ENCODE measurements at places on chromosomes 16 and 17. TPM values are rescaled to one million over a fixed set of nuclear protein-coding genes. Genes with fewer than 3 reads are reported as not detected.
A peak's percentile ranks its signal among the peaks of the same experiment; 100 is the strongest.

GRCh38 chr17:12422651-12423050, 243.0 kb upstream of the MYOCD start:
- no peak for DNase-seq

DNA sequence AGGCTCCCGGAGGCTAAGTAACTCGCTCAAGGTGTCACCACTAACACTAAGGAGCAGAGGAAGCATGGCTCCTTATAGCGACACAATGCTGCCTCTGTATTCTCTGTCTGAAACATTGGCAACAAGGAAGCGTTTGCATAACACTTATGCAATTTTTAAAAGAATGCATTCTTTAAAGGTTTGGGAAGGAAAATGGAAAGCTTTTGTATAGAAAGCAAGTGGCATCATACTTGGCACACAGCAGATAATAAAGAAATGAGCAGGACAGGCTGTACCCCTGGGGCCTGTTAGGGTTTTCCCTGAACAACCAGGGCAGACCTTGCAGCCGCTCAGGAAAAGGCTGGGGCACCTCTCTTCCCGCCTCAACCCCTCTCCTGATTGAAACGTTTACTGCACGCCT, 36.9 kb downstream of the PPL start:
- no peak for DNase-seq

DNA sequence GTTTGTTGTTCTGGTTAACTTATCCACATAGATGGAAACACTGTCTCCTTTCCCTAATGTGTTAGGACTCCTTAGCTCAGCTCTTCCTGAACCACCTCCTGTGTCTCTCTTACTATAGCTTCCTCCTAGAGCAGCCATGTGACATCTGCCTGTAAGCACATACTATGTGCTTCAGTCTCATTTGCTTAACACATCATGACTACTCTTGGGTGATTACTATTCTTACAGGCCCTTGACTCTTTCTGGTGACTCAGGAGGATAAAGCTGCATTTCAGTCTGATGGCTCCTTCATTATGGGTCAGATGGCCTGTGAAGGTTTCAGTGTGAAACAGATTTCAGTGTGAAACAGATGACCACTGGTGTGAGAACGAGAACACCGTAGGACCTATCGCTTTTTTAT, 320 bp upstream of the KRTAP4-2 start:
- no peak for DNase-seq

C16orf90 gene
- total RNA-seq, result not detected

HEATR9 gene
- not detected for total RNA-seq

DNA sequence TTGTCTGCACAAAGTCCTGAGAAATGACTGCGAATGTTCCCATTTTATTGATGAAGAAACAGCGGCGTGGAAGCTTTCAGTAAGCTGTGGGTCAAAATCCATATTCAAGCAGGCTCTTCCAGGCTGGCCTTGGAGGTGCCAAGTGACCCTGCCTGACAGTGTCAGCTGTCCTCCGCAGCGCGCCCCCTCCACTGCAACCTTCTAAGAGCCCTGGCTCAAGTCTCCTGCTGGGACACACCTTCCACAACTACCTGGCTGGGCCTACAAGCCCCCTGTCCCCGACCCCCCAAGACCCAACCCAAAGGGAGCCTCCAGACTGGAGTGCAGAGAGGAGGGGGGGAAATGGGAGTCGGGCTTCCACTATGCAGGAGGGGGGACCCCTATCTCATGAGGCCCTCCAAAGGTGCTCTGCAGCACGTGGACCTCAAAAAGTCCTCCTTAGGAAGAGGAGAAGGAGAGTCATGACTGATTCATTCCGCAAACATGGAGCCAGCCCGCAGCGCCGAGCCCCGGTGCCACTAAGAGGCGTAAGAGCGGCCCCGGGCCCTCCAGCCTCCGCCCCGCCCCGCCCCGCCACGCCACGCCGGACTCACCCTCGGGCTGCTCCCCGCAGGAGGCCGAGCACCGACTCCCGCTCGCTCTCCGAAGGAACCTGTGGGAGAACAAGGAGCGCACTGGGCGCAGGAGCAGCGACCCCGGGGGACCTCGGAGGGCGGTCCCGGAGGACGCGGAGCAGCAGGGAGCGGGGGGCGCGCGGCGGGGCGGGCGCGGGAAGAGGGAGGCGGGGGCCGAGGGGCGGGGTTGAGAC, 574 bp downstream of the MPP3 start:
- peak; percentile 68 for DNase-seq

- DNase-seq, result no peak
Observed at GRCh38 chr17:29344201-29344856, 45.8 kb upstream of the TAOK1 start.

P2RX1 gene
- not detected for total RNA-seq

DNA sequence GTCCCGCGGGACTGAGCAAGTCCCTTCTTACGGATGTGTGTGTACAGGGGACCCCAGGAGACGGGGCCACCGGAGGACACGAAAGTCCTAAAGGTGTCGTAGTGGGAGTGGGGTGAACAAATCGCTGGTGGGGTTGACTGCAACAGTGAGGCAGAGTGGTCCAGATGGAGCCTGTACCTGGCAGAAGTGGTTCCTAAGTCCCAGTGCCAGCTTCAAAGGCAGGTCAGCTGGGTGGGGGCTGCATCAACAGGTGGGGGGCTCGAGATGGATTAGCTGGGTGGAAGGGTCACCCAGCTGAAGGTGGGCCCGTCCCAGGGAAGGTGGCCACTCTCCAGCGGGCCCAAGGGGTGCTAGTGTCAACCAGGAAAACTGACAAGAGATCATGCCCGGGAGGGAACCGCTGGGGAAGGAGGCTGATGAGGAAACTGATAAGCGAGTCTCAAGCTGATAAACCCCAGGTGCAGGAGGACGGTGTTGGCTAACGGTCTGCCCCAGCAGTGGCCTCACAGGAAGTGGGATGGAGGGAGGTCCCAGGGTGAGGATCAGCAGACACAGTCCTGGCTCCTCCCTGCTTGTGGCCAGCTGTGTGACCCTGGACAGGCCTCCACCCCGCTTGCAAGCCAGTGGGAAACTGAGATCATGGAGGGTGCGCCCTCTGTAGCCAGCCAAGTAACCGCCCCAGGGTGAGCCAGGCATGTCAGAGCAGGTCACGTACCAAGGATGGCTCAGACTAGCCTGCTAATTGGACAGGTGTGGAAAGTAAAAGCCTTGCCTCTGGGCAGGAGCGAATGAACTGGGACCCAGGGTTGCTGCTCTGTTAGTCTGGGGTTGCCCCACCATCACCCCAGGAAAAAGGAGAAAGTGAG, 1.0 kb downstream of the ORAI3 start:
- no peak for DNase-seq

EXOC3L1 gene
- 1.2 TPM for total RNA-seq

TEKT3 gene
- 1.2 TPM for total RNA-seq

- no peak for DNase-seq
Observed at GRCh38 chr17:68732301-68732749, 131.2 kb upstream of the FAM20A start.

DNA sequence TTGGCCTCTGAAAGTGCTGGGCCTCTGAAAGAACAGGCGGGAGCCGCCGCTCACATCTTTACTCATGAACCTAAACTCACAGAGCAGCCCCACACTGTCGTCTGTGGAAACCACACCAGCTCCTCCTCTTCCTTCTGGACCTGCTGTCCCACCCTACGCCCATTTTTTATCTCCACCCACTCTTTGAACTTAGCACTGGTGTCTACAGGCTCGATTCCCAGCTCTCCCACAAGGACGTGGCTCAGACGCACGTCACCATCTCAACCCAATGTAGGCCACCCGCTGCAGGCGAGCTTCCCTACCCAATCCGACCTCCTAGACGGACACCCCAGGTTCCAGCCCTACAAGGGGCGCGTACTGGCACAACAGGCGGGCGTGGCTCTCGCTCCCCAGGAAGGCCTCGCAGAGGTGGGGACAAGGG, 62.2 kb downstream of the NXN start:
- DNase-seq, result no peak

GRCh38 chr17:43601280-43602039, 55.3 kb upstream of the ETV4 start:
- DNase-seq, result no peak

DNA sequence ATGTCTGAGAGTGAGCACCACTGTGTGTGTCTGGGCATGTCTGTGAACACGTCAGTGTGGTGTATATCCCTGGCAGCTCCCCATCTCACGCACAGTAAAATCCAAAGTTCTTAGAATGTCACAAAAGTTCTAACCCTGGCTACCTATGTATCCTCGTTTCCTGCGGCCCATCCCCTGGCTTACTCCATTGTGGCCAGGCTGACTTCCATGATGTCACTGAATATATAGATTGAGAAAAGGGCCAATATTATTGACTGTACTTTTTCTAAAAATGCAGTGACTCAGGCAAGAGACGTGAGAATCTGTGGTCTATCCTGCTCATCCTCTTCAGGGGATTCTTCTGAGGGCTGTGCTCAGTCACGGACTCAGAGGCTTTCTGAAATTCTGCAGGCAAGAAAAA, 963 bp upstream of the METTL22 start:
- no peak for DNase-seq

DNA sequence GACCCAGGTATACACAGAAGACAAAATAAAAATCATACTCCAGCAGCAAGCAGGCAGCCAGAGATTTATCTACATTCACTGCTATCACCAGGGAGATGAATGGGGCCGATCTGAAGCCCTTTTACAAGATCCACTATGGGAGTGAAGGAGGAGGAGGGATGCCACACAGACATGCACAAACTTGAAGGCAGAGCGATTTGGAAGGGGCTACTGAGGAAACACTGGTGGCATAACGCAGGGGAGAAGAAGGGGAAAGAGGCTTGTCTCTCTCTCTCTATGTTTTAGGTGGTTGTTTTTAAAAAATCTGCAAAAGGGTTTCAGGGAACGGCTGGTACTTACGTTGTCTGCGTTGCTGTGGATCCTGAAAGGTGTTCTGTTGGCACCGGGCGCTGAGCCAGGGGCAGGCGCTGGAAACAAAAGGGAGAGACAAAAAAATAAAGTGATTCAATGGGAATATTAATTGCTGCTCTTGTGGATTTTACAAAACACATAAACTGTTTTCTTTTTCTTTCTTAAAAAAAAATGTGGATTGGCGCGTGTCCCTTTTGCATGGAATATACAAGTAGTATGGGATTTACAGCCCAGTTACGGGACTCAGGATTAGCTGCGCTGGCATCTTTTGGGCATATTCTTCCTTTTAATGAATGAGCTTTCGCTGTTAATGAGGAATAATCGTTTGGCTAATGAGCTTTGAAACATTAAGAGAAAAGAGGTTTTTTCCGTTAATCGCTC, 255.3 kb upstream of the PMFBP1 start:
- no peak for DNase-seq

EFCAB5 gene
- total RNA-seq, result 2.9 TPM

TERB1 gene
- total RNA-seq, result 0.41 TPM

GRCh38 chr17:65629234-65629690, 67.8 kb upstream of the AXIN2 start:
- no peak for DNase-seq

SLC22A31 gene
- total RNA-seq, result not detected

DNA sequence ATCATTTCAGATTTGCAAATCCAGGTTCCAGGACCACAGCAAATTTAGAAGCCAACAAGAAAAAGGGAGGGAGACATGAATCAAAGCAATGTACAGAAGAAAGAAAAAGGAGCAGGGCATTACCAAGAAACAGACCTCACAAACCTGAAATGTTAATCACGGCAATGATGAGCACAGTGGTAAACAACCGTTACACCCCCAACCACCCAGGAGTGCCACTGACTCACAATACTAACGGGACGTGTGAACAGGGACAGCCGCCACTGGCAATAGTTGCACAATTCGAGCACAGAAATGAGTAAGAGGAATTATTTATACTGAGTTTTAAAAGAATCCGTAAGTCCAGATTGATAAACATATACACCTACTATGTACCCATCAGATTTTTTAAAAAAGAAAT, 13.8 kb downstream of the USP22 start:
- DNase-seq, result no peak

TPSG1 gene
- total RNA-seq, result not detected

GRCh38 chr17:35875072-35875799, 4.9 kb downstream of the CCL5 start:
- no peak for DNase-seq

DNA sequence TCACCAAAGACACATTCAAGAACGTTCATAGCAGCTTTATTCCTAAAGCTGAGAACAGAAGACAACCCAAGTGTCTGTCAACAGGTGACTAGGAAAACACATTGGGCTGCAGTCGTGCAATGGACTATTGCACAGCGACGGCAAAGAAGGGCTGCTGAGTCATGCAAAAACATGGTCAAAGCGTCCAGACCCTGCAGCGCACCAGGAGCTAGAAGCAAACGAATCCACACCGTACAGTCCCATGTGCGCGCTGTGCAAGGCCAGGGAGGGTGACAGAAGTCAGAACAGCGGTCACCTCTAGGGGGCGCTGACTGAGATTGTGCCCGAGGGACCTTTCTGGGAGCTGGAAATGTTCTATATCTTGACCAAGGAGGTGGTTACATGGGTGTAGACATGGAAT, 266.4 kb downstream of the MAF start:
- DNase-seq, result no peak

EPX gene
- total RNA-seq, result not detected

PSME3 gene
- total RNA-seq, result 37.9 TPM

- no peak for DNase-seq
Observed at GRCh38 chr16:16982614-16983013, 488.1 kb downstream of the XYLT1 start.

GRCh38 chr16:71689901-71690300, 34.6 kb downstream of the PHLPP2 start:
- no peak for DNase-seq

CCL14 gene
- not detected for total RNA-seq

DNA sequence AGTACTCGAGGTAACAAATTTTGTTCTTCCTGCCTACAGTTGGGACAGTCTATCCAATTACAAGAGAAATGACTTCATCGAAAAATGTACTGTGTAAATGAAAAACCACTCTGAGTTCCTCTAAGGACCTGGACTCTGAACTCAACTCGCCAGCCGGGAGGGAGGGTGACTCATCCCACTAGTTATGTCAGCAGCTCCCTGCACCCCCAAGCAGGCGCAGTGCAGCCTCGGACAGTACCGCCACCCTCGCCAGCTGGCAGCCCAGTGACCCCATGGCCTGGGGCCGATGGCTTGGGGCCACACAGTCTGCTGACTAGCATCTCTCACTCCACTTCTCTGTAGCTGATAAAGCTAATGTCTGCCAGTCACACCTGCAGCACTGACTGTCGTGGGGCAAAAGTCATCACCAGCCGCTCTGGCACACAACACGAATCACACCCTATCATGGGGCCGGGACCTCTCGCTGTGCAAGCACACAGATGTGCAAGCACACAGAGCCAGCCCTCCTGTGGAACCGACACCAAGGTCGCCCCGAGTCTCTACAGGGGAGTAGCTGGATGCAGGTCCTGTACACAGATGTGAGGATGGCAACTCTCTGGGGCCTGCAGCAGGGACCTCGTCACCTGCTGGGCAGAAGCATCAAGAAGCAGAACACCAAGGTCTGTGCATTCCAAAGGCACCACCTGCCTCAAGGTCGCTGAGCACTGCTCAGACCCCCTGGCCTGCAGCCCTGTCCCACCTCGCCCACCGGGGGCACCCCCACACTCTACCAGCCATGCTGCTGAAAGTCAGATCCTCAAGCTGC, 5.7 kb downstream of the CSNK1D start:
- peak; percentile 76 for DNase-seq

- no peak for DNase-seq
Observed at GRCh38 chr16:11356573-11357331, 11.5 kb downstream of the RMI2 start.

GRCh38 chr16:68470461-68471150, 22.3 kb upstream of the SMPD3 start:
- DNase-seq, result no peak

GRCh38 chr17:36185416-36185815, 9.0 kb upstream of the TBC1D3B start:
- no peak for DNase-seq
